Activated CD8-positive, alpha-beta memory T cell treated with anti-CD3 and anti-CD28 coated beads, Interleukin-2, amount 10 ng/mL, durations not matched to agents 7 days and 5 days (primary cell): ENCODE measurements at places on chromosomes 5 and 9.
A peak's percentile ranks its signal among the peaks of the same experiment; 100 is the strongest.

DNA sequence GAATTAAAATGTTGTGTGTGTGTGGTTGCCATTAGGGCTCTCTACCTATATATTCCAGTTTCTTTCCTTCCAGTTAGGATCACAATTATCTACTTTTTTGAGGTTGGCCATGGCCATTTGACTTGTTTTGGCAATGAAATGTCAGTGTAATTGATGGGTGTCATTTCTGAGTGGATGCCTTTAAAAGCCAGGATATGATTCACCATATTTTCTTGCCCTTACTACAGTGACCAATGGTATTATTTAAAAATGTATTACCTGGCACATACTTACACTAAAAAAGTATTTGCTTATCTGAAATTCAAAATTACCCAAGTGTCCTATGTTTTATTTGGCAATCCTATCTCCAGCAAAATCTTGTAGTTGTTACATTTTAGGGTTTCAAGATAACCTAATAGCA, 258.7 kb upstream of the ACTBL2 start:
- no peak for DNase-seq
- H3K36me3 ChIP-seq: no peaks in the 10 kb centered on the region
- no peaks in the 10 kb centered on the region for H3K27me3 ChIP-seq
- no peak overlapping the region for H3K27ac ChIP-seq

GRCh38 chr9:10614196-10614800, 1.5 kb upstream of the PTPRD start:
- peaks cover 2% of the 10 kb centered on the region for H3K4me1 ChIP-seq
- H3K27ac ChIP-seq: no peak overlapping the region
- H3K36me3 ChIP-seq: peaks cover 2% of the 10 kb centered on the region
- no peak for DNase-seq
- no peak overlapping the region for H3K4me3 ChIP-seq

GRCh38 chr5:176915906-176916305, 16.8 kb upstream of the HK3 start:
- no peak for DNase-seq
- peaks cover 25% of the 10 kb centered on the region for H3K36me3 ChIP-seq
- no peak overlapping the region for H3K4me3 ChIP-seq

DNA sequence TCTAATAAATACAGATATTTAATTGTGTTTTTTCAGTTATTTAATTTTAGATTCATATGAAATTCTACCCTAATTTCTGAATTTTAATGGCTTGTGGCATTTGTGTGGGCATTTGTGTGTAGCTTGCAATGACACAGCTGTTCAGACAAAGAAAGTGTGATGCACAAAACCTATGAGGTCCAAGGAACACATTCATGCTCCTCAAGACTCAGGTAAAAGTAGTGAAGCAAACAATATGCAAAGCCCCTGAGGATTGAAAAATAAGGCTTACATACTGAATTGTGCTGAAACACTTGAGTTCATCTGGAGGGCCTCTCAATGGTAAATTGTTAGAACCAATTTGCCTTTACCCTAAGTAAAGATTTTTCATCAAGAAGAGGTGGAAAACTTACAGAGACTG, 28.1 kb downstream of the IL7R start:
- H3K4me1 ChIP-seq: peaks cover 31% of the 10 kb centered on the region
- peaks cover 15% of the 10 kb centered on the region for H3K36me3 ChIP-seq
- H3K27me3 ChIP-seq: no peaks in the 10 kb centered on the region
- H3K4me3 ChIP-seq: no peak overlapping the region
- DNase-seq: no peak

DNA sequence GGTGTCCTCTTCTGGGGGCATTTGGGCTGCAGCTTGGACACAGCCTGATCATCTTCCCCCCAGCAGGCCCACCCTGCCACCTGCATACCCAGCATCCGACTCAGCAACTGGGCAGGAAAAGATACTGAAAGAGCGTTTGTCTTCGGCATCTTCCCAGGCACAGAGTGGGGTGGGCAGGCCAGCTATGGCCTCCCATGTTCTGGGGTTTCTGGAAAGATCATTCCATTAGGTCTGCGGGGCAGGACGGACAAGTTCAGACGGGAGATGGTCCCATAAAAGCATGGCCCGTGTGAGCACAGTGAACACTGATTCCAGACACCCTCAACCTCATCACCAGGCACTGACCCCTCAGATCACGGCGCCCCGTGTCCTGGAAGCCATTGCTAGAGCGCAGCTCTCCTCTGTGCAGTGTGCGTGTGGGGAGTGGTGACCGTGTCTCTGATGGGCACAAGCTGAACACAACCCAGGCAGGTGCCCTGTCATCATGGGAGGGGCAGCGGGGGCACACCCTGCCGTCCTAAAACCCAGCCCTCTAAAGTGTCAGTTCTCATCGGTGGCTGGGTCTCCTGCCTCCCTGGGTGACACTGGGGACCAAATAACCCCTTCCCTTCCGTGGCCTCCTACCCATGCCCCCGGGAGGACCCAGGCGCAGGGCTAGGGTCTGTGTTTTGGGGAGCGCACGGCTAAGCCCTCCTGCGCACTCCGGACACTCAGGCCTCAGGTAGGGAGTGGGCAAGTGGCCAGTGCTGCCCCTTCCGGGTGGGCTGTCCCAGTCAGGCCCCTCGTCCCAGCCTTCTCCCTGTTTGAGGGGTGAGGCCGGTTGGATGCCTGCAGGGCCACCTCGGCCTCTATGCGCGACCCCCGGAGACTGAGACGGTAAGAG, 13.2 kb upstream of the TMEM250 start:
- H3K4me3 ChIP-seq: no peak overlapping the region
- H3K27ac ChIP-seq: no peak overlapping the region
- H3K36me3 ChIP-seq: no peaks in the 10 kb centered on the region
- no peak for DNase-seq
- no peaks in the 10 kb centered on the region for H3K4me1 ChIP-seq

DNA sequence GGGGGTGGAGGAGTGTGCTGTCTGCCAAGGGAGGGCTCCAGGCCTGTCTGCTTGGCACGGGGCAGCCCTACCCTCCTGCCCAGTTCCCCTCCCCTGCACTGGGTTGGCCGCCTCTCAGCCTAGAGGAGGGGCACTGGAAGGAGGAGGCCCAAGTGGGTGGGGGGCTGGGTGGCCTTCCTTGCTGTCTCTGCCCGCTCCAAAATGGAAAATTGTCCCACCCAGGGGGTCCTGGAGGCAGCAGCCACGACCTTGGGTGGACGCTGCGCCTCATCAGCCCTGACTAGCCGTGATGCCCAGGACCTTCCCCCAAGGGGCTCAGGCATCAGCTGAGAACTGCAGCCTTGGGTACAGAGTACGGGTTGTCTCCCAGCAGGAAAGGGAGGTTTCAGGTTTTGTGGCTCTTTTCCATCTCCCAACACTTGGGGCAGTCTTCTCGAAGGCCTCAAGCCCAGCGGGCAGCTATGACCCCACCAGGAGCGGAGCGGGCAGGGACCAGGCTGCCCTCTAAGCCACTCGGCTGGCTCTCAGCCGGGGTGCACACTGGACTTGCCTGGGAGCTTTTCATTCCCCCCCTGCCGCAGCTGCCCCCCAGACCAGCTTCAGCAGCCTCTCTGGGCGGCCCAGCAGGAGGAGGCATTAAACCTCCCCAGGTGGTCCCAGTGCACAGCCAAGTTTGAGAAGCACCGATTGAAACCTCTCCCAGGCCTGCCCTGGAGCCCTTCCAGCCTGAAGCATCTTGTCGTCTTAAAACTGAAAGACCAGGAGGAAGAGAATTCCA, 20.6 kb downstream of the NTNG2 start:
- DNase-seq: no peak
- no peak overlapping the region for H3K4me3 ChIP-seq
- H3K27ac ChIP-seq: no peak overlapping the region
- peaks cover 2% of the 10 kb centered on the region for H3K4me1 ChIP-seq

DNA sequence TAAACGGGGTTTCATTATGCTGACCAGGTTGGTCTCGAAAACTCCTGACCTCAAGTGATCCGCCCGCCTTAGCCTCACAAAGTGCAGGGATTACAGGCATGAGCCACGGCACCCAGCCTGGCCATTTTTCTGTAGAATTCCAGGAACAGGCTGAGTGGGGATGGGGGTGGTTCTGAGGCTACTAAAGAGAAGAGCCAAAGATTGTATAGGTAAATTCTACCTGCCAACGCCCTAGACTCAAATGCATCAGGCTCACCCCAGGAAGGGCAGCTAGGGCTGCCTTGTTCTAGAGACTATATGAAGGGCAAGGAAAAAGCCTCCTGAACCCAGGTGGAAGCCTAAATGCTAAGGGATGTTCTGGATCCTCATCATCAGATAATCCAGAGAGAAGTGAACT, 1.6 kb upstream of the C5orf52 start:
- H3K27ac ChIP-seq: no peak overlapping the region
- H3K36me3 ChIP-seq: peaks cover 5% of the 10 kb centered on the region
- no peak for DNase-seq
- H3K4me3 ChIP-seq: peak overlapping the region; percentile 88
- peaks cover 32% of the 10 kb centered on the region for H3K27me3 ChIP-seq
